ENCODE measurements at places on chromosomes 7 and 10.

GRCh38 chr7:155701972-155702544 lies 57.6 kb downstream of the RBM33 start:
- DNase-seq = no peak

DNA sequence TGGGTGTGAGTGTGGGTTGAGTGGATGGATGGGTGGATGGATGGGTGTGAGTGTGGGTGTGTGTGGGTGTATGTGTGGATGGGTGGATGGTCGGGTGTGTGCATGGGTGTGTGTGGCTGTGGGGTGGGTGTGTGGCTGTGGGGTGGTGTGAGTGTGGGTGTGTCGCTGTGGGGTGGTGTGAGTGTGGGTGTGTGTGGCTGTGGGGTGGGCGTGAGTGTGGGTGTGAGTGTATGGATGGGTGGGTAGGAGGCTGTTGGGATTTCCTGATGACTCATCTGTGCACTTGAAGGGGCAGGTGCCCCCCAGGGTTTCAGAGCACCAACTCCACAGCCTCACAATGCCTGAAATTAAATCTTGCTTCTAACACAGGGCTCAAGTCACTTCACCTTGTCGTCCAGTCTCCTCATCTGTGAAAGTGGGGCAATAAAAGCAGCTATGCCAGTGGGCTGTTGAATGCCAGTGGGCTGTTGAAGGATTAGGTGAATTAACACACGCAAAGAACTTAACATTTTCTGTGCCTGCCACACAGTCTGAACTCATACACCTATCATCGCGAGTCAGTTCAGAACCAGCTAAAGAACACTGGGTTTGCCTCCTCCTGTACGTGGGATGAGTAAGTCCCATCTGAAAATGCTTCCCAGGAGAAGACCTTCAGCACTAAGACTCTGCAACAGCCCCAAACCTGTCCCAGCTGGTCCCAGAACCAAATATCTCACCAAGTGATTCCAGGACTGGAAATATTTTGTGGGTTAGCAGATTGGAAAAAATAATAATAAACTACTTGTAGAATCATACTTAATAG lies 32.0 kb downstream of the SFMBT2 start:
- no peak for DNase-seq

DNA sequence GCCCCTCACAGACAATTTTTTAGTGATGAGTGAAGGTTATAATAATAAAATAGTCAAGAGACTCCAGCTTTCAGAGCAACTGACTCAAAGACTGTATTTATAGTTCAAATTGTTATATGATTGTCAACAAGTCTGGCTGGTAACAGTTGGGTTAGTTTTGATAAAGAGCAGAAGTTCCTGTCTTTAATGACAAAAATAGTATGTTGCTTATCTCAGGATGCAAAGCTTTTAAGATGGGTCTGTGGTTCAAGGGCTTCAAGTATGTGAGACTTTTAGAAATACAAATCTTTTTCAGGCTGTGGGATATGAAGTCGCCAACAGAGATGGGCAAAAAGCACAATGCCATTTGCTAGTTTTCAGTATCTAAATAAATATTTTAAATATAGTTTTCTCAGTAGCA lies 118.4 kb downstream of the ABCA13 start:
- no peak for DNase-seq

GRCh38 chr7:150755473-150756099 lies 18.4 kb downstream of the GIMAP5 start:
- DNase-seq = no peak

GRCh38 chr7:69109246-69109645 lies 489.0 kb upstream of the AUTS2 start:
- no peak for DNase-seq

GRCh38 chr10:13633689-13634088 lies 46.9 kb downstream of the PRPF18 start:
- no peak for DNase-seq

GRCh38 chr7:26531926-26532325 lies 240.3 kb downstream of the SNX10 start:
- DNase-seq = no peak

- DNase-seq = no peak
Observed at GRCh38 chr7:128366300-128366699, 4.8 kb upstream of the PRRT4 start.

- no peak for DNase-seq
Observed at GRCh38 chr7:139541600-139542307, 18.3 kb downstream of the CLEC2L start.

DNA sequence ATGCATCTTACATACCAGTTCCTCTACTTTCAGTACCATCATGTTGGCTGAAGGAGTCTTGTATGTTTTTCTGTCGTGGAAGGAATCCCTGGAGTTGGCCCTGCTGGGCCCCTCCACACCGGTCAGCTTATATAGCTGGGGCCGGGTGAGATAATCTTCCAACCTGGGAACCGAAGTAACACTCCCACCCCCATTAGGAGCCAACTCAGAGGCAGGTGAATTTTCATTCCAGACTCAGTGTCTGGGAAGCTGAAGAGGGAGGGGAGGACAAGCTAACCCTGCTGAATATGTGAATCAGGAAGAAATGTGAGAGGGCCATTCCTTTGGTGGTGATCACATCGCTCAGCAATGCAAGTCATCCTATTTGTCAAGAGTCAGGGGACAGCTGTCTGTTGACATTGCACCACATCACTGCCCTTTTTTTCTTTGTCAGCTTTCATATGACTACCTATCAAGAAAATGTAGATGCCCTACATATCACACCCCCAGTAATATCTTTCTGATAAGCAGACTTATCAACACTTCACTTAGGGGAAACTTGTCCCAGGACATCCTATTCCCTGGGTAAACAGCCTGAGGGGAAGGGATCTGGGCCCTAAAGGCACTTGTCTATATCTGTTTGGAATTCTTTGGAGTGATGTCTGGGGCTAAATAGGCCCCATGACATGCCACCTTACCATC lies at the start of gene ANKRD1:
ANKRD1 (minus strand) TSS at position 102 of the 681 bp plus-strand sequence; CDS start at position 42, 60 bp downstream.
- DNase-seq = no peak

DNA sequence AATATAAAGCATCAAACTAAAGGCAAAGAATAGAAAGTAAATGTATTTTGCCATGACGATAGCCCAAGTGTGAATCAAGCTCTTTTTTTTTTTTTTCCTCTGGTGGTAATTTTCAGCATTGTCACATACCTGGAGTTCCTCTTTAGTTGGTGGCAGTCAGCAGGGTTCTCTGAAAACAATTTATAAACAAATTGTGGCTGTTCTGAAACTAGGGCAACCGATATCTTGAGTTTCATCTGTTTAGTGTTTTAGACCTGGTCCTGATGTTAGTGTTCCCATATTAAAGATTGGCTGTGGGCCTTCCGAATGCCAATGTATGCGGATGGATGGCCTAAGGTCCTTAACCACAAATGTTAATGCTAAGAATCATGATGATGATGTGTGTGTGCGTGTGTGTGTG lies 713.1 kb downstream of the GATA3 start:
- DNase-seq = no peak

- DNase-seq = no peak
Observed at GRCh38 chr10:59383908-59384307, 21.6 kb upstream of the FAM13C start.

- DNase-seq = no peak
Observed at GRCh38 chr7:16430133-16430532, 8.8 kb upstream of the CRPPA start.

GRCh38 chr7:135993950-135994349 lies 16.8 kb upstream of the MTPN start:
- no peak for DNase-seq

- DNase-seq = peak; percentile 4
Observed at GRCh38 chr10:92290076-92290836, 622 bp downstream of the CPEB3 start.

DNA sequence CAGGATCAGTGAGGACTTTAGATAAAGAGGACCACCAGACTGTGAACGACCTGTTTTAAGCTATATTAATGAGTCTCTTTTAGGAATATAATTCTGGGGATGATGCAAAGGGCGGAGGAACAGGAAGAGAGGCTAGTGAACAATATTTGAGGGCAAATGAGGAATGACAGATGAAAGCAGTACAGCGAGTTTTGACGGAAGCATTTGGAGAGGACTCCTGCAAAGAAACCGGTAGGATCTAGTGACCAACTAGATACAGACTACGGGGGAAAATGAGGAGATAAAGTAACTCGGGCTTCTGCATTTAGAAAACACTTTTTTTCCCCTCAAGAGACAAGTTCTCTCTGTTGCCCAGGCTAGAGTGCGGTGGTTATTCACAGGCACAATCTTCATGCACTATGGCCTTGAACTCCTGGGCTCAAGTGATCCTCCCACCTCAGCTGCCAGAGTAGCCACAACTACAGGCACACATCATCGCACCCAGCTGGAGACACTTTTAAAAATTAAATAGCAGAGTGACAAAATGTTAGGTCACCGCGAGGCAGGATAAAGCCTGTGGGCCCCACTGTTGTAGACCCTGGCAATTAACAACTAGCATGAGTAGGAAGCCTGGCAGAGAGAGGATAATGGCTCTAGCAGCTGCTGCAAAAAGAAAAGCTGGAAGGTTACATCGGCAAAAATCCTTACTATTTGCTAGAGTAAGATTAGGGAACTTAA lies 143.2 kb downstream of the SRPK2 start:
- no peak for DNase-seq

GRCh38 chr7:2701832-2702593 lies 14.0 kb downstream of the AMZ1 start:
- no peak for DNase-seq

DNA sequence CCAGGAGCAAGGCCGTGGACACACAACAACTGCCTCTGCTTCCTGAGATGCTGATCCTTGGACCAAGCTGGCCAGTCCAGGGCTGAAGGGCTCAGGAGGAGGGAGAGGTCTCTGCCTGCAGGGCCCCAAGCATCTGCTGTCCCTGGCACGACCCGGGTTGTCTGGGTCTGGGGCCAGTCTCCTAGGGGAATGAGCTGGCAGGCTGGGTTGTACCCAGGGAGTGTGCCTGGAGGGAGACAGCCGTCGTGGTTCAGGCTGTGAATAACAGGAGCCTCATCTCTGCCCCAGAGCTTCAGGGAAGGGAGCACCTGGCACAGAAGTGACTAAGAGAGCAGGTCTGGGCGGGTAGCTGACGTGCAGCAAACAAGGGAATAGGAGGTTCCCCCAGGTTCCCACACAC lies 17.9 kb upstream of the SERPINE1 start:
- DNase-seq = no peak

- DNase-seq = no peak
Observed at GRCh38 chr10:75002351-75002725, 109.1 kb upstream of the SAMD8 start.

DNA sequence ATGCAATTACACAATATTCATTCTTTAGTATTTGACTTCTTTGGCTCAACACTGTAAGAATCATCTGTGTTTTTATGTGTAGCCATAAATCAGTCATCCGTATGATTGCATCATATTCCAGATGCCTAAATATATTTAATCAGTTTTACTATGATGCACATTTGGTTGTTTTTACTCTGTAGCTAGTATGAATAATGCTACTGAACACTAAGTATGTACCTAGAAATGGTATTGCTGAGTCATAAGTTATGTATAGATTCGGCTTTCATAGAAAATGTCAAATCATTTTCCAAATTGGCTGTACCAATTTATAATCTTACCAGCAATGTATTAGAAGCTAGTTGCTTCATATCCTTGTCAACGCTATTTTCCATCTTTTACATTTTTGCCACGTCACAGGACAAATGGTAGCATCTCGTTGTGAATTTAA lies 197.3 kb upstream of the PLXNA4 start:
- no peak for DNase-seq

DNA sequence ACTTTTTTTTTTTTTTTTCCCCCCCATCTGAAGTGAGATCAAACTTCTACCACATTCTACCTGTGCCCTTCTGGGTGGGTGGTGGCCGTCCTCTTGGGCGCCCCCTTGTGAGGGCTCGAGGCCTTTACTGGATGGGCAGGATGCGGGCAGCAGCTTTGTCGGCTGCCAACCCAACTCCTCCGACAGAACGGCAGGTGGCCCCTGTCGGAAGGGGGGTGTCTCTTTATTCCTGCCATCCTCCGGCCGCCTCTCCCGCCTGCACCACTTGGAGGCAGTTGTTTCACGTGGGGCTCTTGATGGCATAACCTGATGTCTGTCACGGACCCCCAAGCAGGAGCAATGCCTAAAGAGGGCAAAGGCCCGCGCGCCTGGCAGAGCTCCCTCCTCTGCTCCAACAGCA lies 31.0 kb downstream of the AMZ1 start:
- peak; percentile 57 for DNase-seq

DNA sequence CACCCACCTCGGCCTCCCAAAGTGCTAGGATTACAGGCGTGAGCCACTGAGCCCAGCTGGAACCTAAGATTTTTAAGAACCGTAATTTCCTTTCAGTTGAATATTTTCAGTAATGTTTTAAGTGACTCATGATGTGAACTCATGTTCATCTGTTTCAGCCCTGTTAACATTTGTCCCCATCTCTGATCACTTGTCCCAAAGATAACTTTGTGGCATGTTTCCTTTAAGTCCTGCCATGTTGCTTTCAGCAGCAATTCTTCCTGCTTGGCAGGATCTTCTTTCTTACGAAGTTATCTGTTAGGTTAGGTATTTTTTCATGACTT lies 19.3 kb downstream of the ZRANB1 start:
- DNase-seq = no peak
